ENCODE measurements at places on chromosomes 6 and 20.

DNA sequence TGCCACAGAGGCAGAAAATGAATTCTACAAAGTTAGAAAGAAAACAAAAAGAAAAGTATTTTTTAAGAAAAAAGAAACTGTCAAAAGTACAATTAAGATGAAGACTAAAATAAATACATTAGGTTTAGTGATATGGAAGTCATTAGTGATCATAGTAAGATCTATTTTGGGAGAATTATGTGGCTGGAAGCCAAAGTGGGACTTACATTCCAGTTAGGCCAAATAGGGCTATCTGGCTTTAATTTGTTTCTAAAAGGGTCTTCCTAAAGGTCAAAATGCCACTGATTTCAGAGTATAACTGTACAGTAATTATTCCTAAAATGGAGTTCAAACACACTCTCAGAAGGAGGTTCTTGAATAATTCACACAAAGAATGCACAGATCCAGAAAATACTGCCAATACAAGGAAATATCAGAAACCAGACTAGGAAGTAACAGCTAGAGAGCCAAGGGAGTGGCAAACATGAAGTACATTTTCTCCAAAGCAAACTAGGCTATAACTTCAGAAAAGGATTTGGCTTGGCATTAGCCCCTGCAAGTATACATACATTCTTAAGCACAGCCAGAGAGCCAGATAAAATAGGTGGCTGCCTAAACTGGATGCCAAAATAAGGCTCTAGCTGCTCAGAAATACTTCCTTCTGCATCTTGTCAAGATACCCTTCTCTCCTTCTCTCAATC lies 45.3 kb downstream of the PDSS2 start:
- DNase-seq: no peak

- DNase-seq: peak; percentile 61
These were observed 616 bp downstream of the TUBB start for GRCh38 chr6:30720738-30721197.

DNA sequence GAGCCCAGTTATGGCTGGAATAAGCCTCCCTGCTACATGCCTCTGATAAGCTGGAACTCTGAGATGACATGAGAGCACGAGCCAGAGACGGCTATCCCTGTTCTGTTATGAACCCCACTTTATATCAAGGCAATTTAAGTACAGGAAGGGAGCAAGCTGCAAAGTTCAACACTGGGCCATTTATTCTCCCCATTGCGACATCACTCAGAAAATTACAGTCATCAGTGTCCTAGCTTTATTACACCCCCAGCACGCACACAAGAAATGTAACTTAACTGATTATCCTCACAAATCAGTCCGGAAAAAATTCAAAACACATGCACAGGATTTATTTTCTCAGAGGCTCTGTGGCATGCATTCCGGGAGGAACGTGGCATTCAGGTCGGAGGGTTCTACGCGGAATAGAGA lies 125.3 kb upstream of the SLC2A12 start:
- DNase-seq: no peak

GRCh38 chr20:17417225-17417624 lies 114.0 kb downstream of the BFSP1 start:
- DNase-seq: no peak

DNA sequence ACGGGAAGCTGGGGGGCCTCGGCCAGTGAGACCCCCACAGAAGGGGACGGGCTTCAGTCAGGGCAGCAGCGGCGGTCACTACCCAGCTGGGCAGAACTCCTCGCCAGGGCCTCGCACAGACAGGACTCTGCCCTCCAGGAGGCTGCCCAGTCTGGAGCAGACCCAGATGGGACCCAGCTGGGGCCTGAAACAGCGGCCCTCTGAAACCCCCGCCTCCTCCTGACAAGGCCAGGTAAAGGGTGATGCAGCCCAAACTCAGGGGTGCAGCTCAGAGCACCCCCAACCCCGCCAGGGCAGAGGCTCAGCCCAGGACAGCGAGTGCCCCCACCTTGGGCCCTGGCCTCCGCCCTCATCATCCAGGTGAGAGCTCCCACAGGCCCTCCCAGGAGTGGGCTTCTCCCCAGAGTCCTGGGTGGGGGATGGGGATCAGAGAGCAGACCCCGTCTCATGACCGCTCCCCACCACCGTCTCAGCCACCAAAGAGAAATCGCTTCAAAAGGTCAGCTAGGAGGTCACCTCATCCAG lies 2.2 kb downstream of the EEF1A2 start:
- DNase-seq: no peak

- no peak for DNase-seq
These were observed 3.1 kb upstream of the INSM1 start for GRCh38 chr20:20364593-20365479.
